H1 (cell line): ENCODE measurements at places on chromosomes 7 and 10. TPM values are rescaled to one million over a fixed set of nuclear protein-coding genes. Genes with fewer than 3 reads are reported as not detected.

NXPH1 gene
- total RNA-seq: 0.40 and 1.0 TPM in 2 replicates

DRGX gene
- not detected in 2 replicates for total RNA-seq

ADAM12 gene
- total RNA-seq: 0.07 and 0.19 TPM in 2 replicates

TMEM130 gene
- 2.9 and 3.7 TPM in 2 replicates for total RNA-seq

TMEM196 gene
- 0.07 and 0.33 TPM in 2 replicates for total RNA-seq

GATA3 gene
- 0.43 and 0.80 TPM in 2 replicates for total RNA-seq

DNA sequence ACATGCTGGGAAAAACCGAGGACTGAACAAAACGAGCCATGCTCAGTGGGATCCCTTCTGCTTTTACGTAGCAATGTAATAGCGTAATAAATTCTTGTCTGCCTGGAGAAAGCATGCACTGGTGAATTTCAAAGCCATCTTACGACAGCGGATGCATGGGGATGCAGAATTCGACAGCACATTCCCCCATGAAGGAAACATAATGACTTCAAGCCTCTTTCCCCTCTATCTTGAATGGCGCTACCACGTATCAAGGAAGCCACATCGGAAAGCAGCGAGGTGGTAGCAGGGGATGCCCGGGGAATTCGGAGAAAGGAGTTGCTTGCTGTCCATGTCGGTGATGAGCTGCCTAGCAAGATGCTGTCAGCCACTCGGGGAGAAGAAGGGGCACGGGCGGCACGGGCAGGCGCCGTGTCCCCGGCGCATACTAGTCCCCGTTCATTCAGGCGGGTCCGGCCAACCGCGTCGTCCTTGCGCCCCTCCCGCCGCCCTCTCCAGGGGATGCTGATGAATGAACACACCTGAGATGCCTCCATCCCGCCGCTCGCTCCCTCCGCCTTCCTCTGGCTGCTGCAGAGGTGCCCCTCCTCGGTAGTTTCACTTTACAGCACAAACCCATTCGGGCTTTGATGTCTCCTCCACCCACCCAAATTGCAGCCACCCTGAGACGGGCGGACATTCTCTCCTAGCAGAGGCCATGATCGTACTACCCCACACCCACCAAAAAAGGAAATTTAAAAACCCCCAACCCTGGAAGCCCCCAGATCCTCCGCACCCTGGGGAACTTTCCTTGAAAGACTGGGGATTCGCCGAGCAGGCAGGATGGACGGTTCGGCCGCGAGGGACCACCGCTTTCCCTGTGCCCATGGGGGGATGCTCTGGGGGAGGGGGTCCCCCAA is 644 bp downstream of the SORBS1 start:
- peak; percentile 76 for DNase-seq

GRCh38 chr10:93876381-93876780 is 17.4 kb upstream of the SLC35G1 start:
- DNase-seq: no peak

DNA sequence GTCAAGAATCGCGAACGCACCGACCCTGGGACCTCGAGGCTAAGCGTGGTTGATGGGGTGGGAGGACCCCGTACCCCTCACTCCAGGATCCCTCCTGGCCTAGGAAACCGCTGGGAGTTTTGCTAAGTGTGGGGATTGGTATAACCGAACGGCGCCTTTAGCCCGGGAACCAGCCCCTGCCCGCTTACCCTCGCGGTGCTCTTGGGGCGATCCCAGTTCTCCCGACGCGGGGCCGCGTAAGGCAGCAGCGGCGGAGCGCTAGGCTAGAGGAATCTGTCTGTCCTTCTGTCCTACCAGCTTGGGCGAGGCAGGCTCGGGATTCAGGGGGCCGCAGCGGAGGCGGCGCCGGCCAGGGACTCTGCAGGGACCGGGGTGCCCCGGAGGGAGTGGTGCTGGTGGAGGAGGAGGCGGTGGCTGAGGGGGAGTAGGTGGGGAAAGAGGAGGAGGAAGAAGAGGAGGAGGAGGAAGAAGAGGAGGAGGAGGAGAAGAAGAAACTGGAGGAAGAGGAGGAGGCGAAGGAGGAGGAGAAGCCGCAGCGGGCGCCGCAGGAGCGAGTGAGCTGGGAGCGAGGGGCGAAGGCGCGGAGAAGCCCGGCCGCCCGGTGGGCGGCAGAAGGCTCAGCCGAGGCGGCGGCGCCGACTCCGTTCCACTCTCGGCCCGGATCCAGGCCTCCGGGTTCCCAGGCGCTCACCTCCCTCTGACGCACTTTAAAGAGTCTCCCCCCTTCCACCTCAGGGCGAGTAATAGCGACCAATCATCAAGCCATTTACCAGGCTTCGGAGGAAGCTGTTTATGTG is 439 bp upstream of the EMX2 start:
- peak; percentile 87 for DNase-seq

GRCh38 chr7:131934452-131934851 is 378.0 kb upstream of the PODXL start:
- DNase-seq: no peak

- no peak for DNase-seq
These were observed 125.3 kb downstream of the NEURL1 start for GRCh38 chr10:103618575-103619423.

- no peak for DNase-seq
These were observed 33.8 kb upstream of the UBE2H start for GRCh38 chr7:129986600-129986999.

DNA sequence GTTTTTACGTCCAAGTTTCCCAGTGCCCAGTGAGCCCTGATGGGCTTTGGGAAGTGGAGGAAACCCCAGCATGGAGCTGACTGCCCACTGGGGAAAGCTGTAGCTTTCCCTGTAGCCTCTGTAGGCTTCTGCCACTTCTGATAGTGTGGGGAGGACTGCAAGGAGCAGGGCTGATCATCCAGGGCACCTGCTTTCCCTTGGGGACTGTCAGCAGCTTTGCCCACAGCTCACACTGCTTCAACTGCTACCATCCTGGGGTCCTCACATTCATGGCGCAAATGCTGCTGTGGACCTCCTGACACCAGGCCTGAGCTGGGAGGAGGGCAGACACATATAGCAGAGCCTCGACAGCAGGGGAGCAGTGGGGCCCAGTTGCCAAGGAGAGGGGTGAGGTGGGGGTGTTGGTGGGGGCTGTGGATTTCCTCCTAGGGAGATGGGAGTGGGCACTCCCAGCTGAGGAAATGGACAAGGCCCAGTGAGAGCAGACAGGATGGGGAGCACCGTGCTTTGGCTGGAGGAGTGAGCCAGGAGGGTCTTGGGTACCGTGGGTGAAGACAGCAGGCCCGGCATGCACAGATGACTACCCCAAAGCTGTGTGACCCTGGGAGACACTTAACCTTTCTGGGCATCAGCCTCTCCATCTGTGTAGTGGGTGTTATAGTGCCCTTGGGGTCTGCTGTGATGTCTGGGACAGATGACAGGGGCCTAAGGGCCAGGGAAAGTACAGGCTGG is 16.2 kb downstream of the RAMP3 start:
- no peak for DNase-seq

DNA sequence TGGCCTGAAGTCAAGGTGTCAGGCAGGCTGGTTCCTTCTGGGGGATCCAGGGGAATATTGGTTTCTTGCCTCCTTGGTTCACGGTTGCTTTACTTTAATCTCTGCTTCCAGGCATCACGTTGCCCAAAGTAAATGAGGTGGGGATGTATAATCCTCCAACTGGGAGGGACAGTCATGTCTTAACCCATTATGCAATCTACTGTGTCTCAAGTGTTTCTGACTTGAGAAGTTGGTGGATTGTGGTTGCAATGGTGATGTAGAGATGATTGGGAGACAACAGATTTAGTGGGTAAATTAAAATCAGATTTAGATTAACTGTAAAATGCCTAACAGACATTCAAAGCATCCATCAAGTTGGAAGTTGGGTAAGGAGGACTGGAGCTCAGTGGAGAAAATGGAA is 32.7 kb downstream of the TBXAS1 start:
- no peak for DNase-seq

- DNase-seq: no peak
These were observed 26.4 kb downstream of the ANXA8 start for GRCh38 chr10:47457528-47457820.

GRCh38 chr10:44962870-44963738 is 3.5 kb downstream of the RASSF4 start:
- no peak for DNase-seq

DNA sequence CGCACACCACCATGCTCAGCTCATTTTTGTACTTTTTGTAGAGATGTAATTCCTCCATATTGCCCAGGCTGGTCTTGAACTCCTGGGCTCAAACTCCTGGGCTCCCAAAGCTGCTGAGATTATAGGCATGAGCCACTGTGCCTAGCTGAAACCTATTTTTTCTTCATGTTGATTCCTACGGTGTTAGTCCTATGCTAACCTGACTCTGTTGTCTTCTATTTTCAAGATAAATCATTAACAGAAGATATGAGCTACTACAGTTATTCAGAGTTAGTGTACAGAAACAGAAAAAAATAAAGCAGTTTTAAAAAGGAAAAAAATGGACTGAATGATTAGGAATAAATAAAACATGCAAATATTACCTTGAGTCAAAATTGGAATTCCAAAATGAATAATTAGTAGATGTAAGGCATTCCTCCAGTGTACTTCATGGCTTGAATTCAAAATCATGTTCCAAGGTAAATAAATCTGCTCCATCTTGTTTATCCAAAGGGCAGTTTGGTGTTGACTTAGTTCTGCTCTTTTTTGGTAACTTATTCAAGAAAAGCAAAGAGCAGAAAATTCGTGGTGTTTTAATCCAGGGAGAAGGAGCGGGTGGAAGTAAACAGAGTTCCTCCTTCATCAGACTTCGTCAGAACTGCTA is 185.8 kb downstream of the CACNB2 start:
- DNase-seq: no peak

DNA sequence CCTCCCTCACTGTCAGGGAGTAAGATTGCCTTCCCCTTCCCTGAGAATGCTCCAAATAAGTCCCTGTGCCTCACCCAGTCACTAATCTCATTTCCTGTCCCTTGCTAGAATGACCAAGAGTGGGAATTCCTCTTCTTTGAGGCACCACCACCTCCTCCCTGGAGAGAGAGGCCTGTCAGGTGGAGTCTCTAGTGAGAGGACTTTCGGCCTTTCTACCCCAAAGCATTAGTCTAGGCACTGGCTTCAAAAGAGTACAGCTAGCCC is 145.0 kb downstream of the PTPN20 start:
- DNase-seq: no peak
